HS-5 (cell line): ENCODE measurements at places on chromosomes 3 and 15.
A peak's percentile ranks its signal among the peaks of the same experiment; 100 is the strongest.

- DNase-seq: no peak
These were observed 76.8 kb downstream of the TNIK start for GRCh38 chr3:171383206-171384018.

DNA sequence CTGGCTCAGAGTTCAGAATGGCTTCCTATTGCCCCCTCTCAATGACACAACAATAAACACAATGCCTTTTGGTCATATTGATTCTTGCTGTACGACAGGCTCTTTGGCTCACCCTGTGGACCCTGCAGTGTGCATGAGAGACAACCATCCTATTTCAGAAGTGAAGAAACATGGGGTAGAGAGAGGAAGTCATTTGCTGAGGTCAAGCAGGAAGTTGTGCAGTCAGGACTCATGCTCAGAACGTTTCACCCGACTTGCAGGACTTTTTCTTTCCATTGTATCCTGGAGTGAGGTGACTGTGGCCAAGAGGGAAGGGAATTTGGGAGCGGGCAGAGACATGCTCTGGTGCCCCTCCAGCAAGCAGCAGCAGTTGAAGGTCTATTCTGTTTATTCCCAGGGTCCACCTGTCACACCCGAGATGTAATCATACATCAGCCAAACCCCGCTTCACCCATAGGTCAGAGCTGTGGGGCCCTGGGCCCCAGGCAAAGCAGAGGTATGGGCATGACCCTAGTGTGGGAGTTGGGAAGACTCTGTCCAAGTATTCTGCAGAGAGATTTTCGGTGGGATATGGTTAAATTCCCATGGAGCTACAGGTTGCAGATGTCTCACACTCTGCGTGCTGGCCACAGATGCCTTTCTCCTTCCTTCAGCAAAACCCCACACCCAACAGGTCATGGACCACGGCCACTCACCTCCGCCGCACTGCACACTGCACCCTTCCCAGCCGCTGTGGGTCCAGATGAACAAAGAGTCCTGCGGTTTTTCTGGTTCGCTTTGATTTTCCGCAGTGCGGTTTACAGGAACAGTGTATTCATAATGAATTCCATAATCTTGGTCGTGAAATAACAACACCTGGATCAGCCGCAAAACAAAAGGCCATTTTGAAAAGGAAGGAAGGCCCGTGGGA is 290.6 kb downstream of the ADAMTS17 start:
- no peak for DNase-seq

GRCh38 chr3:50194903-50195500 is 3.6 kb downstream of the GNAT1 start:
- no peak for DNase-seq

DNA sequence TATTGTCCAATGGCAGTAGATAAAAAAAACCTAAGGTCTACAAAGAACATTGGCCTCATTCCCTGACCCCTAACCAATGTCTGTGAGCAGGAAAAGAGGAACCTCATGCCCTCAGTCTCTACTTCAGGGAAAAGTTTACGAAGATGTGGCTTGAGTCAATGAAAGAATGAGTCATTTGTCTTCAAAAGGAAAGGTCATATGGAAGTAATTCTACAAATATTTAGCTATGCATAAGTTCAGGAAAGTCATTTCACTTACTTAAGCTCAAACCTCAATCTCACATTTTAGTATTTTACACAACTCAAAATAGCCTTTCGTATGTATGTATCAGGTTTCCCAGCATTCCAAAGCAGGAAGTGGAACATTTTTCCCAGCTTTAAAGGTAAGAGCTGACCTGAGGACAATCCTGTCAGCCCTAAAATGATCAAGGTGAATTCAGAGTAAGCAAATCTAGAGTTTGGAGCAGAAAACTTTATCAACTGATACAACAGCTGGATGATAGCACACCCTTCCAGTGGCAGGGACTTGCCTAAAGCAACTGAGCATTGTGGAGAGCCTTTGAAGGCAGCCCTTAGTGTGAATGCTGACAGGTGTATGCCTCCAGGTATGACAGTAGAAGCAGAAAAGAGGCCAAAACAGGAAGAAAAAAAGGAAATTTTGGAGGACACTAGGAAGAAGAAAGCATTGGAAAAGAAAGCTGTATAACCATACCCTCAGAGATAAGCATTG is 53.9 kb upstream of the ACKR4 start:
- DNase-seq: peak; percentile 91

GRCh38 chr15:57479005-57479404 is 102.7 kb downstream of the CGNL1 start:
- no peak for DNase-seq

GRCh38 chr15:45228931-45229330 is 23.1 kb upstream of the SLC28A2 start:
- DNase-seq: no peak

GRCh38 chr15:73956743-73957135 is 30.5 kb downstream of the LOXL1 start:
- peak; percentile 86 for DNase-seq

DNA sequence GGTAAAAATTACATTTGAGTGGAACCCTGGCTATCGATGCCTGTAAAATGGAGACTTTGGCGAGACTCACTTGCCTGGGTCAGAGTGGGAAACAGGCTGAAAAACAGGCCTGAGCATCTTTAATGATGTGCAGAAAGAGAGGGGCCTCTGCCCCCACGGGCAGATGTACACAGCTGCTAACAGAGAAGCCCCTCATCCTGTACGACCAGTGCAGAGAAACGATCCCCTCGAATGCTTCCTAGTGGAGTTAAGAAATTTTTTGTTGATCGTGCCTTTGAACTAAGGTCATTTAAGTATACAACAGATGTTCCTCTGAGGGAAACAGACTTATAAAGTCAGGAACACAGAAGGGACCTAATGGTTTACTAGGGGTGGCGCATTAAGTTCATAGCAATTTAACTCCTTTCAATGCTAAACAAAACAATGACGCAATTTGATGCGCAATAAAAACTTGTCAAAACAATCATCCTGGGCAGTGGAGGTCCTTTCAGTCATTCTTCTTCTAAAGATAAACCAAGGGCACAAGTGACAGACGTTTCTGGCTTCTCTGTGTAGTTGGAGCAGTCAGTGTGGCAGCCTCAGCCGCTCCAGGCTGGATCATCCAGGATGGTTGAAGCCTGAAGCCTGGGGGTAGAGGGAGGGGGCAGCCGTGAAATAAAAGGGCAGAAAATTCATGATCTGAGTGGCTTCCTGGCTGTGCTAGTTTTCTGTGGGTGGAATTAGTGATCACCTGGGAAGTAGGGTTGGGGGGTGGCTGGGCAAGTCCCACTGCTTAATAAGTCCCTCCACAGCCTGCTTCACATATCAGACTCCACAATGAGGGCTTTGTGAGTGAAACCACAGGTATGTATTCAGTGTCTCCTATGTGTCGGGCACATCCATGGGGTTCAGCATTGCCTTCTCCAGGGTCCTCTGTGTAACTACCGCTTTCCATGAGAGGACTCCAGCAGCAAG is 50.8 kb upstream of the MRPS22 start:
- no peak for DNase-seq

- no peak for DNase-seq
These were observed 133.8 kb downstream of the PDCD6IP start for GRCh38 chr3:33932010-33932764.

- peak; percentile 30 for DNase-seq
These were observed 376 bp downstream of the KPNA4 start for GRCh38 chr3:160564949-160565441.

DNA sequence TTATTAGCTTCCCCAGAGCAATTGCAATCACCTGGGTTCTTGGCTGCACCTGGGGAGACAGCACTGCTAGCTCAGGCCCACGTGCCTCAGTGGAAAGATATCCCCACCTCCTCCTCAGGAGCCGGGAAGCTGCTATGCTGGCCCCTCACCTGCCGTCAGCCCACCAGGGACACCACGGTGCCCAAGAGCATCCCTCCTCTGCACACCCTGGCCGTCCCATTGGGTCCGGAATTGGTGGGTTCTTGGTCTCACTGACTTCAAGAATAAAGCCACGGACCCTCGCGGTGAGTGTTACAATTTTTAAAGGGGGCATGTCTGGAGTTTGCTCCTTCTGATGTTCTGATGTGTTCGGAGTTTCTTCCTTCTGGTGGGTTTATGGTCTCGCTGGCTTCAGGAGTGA is 72.3 kb upstream of the MEF2A start:
- DNase-seq: no peak

DNA sequence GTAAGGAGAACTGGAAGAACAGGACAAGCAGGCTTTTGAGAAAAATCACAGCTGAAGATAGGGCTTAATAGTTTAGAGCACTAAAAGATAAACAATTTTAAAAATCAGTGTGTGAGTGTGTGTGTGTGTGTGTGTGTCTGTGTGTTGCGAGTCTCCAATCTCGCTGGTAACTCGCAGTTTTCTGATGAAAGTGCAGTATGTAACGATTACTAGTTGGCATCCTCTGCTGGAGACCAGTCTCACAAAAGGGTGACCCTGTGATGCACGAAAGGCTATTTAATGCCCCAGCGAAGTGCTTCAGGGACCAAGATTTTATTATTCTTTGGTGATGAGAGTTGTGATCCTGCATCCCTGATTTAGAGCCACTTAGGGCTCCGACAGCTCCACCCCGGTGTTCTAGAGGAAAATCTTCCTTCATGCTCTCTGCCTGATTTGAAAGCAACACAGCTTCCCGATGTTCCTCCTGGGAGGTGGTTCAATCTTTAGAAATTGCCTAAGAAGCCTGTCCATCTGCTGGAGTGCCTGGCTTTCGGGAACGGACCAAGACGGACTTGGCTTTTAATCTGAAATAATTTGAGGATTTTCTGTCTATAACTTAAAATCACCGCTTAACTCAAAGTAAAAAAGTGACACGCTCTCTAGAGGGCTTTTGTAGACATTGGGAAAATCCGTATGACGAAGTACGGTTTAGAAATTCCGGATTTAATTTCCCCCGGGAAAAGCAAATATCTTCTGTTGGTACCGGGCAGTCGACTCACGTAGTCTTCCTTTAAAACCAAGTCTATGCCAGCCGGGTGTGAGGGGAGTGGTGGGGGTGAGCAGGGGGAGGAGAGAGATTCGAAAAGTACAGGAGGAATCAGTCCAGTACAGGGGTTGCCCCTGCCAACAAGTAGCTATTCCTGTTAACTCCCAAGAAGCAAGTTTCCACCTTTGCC is 1.1 kb upstream of the ALCAM start:
- DNase-seq: no peak

GRCh38 chr3:4581124-4581424 is 87.9 kb downstream of the ITPR1 start:
- DNase-seq: no peak

GRCh38 chr3:160210799-160211221 is 14.4 kb upstream of the C3orf80 start:
- peak; percentile 36 for DNase-seq

- no peak for DNase-seq
These were observed 48.2 kb upstream of the FMN1 start for GRCh38 chr15:33242669-33243191.

- DNase-seq: no peak
These were observed 27.6 kb upstream of the RAB7A start for GRCh38 chr3:128698211-128699047.

DNA sequence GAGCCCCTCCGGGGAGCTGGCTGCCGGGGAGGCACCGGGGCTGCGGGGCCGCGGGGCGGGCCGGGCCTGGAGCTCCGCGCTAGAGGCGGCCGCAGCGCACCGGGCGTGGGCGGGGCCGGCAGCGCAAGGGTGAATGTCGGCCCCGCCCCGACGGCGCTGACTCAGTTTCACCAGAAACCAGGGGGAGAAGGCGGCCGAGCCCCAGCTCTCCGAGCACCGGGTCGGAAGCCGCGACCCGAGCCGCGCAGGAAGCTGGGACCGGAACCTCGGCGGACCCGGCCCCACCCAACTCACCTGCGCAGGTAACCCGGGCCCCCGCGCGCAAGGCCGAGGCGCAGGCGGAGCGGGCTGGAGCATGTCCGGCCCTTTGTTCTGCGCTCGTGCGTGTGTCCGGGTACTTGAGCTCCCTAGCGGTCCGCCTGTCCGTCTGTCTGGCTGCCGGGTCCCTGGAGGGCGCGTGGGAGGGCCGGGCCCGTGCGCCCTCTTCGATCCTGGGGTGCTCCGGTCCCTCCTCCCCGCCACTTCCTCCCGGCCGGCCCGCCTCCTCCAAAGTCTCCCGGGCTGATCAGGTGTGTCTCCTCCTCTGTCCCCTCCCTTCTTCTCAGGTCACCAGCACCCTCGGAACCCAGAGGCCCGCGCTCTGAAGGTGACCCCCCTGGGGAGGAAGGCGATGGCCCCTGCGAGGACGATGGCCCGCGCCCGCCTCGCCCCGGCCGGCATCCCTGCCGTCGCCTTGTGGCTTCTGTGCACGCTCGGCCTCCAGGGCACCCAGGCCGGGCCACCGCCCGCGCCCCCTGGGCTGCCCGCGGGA is at the start of gene SPINT1:
Gene SPINT1 (plus strand): TSS at position 164 of the 811 bp plus-strand sequence. CDS start 507 bp downstream, at position 671.
- DNase-seq: no peak

DNA sequence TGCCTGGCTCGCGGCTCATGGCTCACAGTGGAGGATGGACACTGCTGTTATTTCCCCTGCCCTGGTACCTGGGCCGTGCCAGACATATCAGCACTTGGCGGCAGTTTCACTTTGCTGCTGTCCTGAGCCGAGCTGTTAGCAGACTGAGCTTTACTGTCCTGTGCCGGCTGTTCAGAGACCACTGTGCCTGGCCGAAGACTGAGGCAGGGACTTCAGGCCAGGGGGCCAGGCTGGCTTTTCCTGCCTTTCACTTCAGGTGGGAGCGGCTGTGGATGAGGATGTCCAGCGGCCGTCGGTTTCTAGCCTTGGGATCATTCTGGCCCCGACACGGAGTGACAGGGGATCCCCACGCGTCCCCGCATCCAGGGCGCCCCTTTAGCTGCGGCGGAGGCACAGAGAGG is 1.1 kb downstream of the ATP10A start:
- DNase-seq: no peak

GRCh38 chr3:192246847-192247559 is 480.3 kb downstream of the FGF12 start:
- DNase-seq: no peak

GRCh38 chr15:80618685-80619400 is 76.3 kb upstream of the ABHD17C start:
- no peak for DNase-seq

DNA sequence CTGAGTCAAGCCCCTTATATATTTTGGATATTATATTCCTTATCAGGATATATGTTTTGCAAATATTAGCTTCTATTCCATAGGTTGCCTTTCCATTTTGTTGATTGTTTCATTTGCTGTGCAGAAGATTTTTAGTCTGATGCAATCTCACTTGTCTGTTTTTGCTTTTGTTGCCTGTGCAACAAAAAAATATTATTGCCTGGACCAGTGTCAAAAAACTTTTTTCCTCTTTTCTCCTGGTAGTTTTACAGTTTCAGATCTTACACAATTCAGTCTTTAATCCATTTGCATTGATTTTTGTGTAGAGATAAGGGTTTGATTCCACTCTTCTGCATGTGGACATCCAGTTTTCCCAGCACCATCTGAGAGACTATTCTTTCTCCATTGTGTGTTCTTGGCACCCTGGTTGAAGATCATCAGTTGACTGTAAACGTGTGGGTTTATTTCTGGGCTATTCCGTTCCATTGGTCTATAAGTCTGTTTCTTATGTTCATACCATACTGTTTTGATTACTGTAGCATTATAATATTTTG is 228.9 kb upstream of the NR2E3 start:
- no peak for DNase-seq

- DNase-seq: no peak
These were observed 9.0 kb upstream of the GNB4 start for GRCh38 chr3:179460260-179460659.

GRCh38 chr3:63727233-63727632 is 74.8 kb downstream of the SNTN start:
- no peak for DNase-seq
